ENCODE measurements at places on chromosomes 2 and 18.

GRCh38 chr2:32977228-32977758 is 30.5 kb downstream of the LTBP1 start:
- no peak for DNase-seq

DNA sequence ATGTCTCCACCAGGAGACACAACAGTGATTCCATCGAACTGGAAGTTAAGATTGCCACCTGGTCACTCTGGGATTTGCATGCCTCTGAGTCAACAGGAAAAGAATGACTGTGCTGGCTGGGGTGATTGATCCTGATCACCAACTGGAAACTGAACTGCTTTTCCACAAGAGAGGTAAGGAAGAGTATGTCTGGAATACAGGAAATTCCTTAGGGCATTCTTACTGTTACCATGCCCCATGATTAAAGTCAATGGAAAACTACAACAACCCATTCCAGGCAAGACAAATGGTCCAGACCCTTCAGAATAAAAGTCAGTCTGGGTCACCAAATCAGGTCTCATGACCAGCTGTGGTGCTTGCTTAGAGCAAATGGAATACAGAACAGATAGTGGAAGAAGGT is 12.0 kb upstream of the DDX1 start:
- DNase-seq, result no peak

GRCh38 chr18:36558234-36558633 is 260.7 kb downstream of the FHOD3 start:
- no peak for DNase-seq

DNA sequence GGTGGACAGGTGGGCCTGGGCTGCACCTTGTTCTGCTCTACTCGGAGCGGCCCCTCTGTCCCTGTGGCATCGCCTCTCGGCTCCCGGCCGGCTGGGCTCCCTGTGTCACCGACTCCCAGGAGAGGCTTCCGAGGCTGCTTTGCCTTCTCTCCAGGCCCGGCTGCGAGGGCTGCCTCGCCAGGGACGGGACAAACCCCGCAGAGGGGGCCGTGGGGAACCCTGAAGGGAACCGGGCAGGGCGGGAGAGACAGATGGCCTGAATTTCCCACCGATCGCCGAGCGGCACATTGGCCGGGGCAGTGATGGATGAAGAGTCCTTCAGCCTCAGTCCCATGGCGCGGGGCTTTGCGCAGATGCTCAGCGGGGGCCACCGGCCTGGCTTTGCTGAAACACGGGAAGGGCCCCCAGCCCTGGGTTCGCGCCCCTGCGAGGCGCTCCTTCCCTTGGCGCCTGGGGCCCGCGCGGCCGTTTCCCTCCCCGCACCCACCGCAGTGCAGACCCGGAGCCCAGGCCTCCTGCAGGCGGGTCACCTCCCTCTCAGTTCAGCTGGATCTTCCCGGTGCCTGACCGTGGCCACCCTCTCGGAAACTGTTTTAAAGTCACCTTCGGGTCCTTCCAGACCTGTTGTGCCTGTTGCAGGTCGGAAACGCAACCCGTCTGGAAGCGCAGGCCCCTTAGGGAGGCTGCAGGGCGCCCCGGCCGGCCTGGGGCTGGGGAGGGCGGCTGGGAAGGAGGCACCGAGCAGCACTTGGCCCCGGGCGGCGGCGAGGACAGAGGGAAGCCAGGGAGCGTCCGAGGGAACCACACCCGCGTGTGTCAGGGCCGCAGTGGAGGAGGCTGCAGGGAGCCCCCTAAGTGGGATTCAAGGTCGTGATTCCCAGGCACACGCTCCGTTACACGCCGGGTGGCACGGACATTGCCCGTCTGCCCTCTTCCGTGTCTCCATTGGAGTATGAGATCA is 341.9 kb upstream of the SALL3 start:
- DNase-seq, result no peak

- no peak for DNase-seq
These were observed 369.4 kb downstream of the LRRTM1 start for GRCh38 chr2:79935046-79935732.

GRCh38 chr2:136332436-136333095 is 214.6 kb upstream of the CXCR4 start:
- DNase-seq, result no peak

- DNase-seq, result no peak
These were observed 64.0 kb downstream of the STPG4 start for GRCh38 chr2:47091118-47091517.

DNA sequence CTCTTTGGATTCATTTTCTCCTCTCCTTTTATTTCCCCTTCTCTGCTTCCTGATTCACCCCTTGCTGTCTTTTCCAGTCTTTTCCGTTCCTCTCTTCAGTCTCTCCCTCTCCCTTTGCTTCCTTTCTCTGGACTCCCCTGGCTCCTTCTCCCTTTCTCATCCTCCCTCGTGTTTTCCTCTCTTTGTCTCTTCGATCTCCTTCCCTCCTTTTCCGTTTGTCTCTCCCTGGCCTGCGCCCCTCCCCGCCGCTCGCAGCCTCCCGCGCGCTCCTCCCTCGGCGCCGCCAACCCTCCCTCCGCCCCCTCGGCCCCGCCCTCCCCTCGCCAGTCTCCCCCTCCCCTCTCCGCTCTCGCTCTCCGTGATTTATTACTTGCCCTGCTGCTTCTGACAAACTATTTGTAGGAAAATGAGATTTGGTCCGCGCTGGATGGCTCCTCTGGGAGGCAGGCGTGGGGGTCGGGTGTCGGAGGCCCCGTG is 46.0 kb upstream of the PAX8 start:
- DNase-seq, result peak; percentile 56

DNA sequence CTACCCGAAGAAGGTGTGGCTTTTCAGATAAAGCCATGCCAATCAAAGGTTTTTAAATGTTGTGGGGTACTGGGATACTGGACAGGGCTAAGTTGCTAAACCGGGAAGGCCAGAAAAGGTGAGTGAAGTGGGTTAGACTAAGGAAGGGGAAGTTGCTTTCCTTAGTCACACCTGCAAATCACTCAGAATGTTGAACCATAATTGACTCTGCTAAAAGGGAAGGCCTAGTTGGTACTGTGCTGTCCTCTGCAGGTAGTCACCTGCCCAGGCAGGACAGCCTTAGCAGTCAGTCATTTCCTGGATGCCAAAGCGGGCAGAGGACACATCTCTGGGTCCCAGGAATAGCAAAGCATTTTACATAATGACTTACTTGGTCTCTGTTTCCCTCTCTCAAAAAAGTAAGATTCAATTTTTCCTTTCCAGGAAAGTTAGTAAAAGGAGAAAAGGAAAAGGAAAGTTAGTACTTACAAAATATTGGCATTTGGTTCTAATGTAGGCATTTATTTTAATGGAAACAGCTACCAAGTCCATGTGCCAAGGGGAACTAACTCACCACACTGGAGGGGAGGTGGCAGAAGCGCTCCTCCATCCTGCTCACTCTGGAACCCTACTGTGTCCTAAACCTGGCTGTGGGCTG is 60.3 kb downstream of the RFTN2 start:
- no peak for DNase-seq

- DNase-seq, result no peak
These were observed 168.7 kb downstream of the DDX1 start for GRCh38 chr2:15760232-15760910.

Data from NCI-H1417 treated with DMSO at 0.1 percent for 48 hours (cell line).